Activated T-helper 1 cell treated with anti-CD3 and anti-CD28 coated beads, Interleukin-12 subunit alpha, Interleukin-12 subunit beta, Interleukin-2, Interleukin-4 antibody, amounts not matched to agents 30 ng/mL and 10 ng/mL and 1 ng/mL, durations not matched to agents 14 hours and 24 hours and 36 hours (primary cell): ENCODE measurements at places on chromosomes 1 and 21.

DNA sequence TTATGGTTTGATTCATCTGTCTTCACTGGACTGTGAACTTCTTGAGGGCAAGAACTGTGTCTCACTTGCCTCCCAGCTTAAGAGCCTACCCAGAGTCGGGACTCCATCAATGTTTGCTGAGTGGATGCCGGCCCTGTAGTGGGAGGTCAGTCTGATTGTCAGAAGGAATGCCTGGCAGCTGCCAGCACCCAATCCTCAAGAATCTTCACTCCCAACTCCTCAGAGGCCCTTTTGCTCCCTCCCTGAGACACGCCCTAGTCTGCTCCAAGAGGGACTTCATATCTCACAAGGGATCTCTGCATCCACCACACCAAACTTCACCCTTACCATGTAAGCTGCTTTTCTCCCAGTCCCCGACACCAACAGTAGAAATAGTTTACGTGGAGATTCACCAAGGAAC lies 15.2 kb upstream of the KDM4A start:
- no peak for DNase-seq

DNA sequence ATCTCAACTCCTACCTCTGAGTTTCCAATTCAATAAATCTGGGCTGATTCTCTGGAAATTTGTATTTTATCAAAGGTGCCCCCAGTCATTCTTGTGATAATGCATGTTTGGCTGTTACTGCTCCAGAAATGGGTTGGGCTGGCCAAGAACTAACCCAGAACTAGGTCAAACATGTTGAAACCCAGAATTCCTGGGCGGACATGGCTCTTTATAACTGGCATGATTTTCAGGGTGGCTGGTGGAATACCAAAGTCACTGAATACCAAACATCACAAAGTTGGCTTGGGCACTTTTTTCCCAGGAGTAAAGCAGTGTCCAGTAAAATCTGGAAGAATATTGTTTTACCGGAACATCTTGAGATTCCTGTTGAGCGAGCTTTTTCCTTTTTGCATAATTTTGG lies 89.4 kb upstream of the S1PR1 start:
- no peak for DNase-seq

DNA sequence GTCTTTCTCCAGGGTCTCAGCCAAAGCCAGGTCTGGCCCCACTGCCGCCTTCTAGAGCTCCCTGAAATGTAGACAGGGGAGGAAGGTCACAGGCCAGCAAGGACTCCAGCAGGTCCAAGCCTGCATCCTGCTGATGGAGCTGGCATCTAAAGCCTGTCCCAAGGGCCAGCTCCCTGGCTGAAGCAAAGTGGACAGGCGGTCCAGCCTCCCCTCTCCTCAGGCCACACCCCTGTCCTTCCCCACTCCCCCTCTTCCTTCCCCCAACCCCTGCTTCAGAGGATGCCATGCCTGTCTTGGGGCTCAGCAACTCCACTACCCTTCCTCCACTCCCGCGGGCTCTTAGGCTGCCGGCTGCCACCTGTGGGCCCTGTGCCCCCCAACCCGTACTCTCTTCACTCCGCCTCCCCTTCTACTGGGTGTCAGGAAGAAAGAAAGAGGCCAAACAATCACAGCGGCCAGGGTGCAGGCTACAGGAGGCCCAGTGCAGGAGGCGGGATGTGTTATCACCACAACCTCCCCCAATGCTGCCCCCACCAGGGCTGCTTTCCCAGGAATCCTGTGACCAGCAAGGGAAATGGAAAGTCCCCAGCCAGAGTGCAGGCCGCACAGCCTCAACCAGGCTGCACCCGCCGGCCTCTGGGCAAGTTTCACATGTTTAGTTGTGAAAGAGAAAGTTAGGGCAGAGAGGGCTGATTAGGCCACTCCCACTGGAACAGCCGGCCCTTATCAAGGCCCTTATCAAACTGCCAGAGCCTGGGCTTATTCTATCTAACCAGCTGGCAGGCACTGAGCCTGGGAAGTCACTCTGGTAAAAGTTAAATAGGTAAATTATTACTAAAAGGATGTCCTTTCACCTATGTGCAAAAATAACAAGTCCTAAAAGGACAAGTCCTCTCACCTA lies 34.1 kb downstream of the ACOT7 start:
- peak; percentile 57 for DNase-seq

- peak; percentile 77 for DNase-seq
Measured at GRCh38 chr21:43975469-43976098, 36.5 kb upstream of the TRAPPC10 start.

- DNase-seq: no peak
Measured at GRCh38 chr1:113660088-113660487, 99.2 kb downstream of the PHTF1 start.

DNA sequence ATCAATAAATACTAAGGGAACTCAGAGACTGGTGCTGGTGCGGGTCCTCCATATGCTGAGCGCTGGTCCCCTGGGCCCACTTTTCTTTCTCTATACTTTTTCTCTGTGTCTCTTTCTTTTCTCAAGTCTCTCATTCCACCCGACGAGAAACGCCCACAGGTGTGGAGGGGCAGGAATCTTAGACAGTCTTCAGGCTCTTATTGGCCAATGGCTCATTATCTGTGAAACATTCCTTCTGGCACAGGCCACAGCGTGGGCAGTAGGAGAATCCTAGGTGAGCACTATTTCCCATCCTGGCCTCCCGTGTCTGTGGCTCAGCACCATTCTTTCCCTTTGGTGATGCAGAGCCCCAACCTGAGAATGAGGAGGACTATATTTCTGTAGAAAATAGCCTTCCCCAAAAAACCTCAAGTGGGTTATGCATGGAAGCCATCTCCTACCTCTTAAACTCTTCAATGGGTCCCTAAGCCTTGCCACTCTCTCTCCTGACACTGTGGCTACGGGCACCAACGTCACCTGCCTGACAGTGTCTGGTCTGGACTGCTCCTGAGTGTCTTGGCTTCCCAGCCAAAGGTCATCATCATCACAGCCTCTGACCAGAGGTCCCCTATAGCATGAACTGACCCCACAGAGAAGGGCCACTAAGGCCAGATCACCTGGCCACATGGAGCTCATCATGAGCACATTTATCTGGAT lies 6.2 kb upstream of the SLAMF1 start:
- no peak for DNase-seq

GRCh38 chr1:115678141-115678540 lies 36.4 kb downstream of the VANGL1 start:
- DNase-seq: no peak

DNA sequence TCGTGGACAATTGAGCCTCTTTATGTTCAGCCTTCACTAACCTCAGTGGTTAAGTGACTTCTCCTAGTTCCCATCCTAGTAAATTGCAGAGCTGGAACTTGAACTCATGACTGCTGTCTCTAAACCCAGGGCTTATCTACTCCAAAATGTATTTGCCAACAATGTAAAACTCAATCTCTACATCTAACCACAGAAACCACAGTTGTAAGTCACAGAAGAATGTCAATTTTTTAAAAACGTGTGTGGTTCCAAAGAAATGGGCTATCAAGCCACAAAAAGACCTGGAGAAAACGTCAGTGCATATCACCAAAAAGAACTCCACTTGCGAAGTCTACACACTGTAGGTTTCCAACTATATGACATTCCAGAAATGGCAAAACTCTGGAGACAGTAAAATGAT lies 172.6 kb upstream of the HMCN1 start:
- DNase-seq: peak; percentile 10

- no peak for DNase-seq
Measured at GRCh38 chr1:3745590-3746381, 6.5 kb upstream of the CCDC27 start.

GRCh38 chr1:166906647-166907046 lies 30.6 kb upstream of the TADA1 start:
- no peak for DNase-seq

DNA sequence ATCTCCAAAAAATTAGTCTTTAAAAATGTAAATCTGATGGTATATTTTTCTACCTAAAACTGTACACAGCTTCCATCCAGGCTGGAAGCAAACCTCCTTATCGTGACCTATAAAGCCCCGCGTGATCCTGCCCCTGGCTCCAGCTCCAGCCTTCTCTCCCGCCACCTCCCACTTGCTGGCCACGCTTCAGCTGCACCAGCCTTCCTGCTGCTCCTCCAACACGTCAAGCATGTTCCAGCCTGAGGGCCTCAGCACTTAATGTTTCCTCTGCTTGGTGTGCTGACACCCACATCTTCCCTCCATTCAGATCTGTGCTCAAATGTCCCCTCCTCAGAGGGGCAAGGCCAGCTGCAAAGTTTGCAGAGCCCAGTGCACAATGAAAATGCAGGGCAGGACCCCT lies 123.5 kb upstream of the MAGI3 start:
- no peak for DNase-seq

- DNase-seq: no peak
Measured at GRCh38 chr1:205993068-205993467, 10.1 kb downstream of the RAB7B start.

DNA sequence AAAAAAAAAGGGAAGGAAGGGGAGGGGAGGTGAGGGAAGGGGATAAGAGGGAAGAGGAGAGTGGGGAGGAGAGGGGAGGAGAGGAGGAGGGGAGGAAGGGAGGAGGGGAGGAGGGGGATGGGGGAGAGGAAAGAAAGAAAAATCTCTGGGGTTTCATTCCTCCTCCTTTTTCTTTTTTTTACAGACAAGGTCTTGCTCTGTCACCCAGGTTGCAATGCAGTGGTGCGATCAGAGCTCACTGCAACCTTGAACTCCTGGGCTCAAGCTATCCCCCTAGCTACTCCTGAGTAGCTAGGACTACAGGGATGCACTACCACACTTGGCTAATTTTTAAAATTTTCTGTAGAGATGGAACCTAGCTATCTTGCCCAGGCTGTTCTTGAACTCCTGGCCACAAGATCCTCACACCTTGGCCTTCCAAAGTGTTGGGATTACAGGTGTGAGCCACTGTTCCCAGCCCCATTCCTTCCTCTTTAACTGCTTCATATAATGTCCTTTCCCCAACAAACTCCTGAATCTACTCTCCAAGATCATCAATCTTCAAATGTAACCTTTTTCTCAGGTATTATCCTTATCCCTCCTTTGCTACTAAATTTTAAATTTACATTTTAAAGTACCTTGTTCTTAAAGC lies 23.2 kb downstream of the GON4L start:
- DNase-seq: no peak

GRCh38 chr1:246317332-246318035 lies 189.6 kb downstream of the SMYD3 start:
- DNase-seq: no peak

GRCh38 chr1:55059302-55060132 lies 20.2 kb downstream of the PCSK9 start:
- no peak for DNase-seq

GRCh38 chr1:2350501-2350900 lies 40.9 kb downstream of the MORN1 start:
- DNase-seq: no peak

DNA sequence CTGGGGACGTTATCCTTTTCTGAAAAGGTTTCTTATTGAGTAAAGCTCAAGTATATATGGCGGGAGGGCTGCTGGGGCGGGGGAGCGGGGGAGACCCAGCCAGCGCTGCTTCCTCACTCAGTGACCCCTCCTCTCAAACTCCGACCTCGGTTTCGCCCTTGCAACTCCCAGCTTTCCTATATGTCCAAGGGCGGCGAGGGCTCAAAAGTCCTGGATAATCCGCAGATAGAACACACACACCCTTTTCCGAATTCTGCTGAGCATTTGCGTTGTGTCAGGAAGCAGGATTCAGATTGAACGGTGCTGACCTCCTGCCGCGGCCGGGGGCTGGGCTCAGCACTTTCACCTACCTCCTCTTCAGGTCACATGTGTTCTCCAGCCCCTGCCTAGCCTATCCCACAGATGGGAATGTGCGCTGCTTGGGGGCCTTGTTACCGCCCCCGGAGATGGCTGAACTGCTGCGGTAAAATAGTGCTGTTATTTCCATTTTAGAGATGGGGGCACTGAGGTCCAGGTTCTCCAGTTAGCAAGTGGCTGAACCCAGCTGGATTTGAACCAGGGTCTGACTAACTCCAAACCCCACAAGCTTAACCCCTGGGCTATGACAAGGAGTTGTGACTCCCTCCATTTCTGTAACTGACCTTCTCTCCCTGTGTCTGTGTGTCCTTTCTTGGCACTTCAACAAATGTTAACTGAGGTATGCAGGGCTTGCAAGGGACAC lies 795 bp upstream of the AHDC1 start:
- no peak for DNase-seq

DNA sequence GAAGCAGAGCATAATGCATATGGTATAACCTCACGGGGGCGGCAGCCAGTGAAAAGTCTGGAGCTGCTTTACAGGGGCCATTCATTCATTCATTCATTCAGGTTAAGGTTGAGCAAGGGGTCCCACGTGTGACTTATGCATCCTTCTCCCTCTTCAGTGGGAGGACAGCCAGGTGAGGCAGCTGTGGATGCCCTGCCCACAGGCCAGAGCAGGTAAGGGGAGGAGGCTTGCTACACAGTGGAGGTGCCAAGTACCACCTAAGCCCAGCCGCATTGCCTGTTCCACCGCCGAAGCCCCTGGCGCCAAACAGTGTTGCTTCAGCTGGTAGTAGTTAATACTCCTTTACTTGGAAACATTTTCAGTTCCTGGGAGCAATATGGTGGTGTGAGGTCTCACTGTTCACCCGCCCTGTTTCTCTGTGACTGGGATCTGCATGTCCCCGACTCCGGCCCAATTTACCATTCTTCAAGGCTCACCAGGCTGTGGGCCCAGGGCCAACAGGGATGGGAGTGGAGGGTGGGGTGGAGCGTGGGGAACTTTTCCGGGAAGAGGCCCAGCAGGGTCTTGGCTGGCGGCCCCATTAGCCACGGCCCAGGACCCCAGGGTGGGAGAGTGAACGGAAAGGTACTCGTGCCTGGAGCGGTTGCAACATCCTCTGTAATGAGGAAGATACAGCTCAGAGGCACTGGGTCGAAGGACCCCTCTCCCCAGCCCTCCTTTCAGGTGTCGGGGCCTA lies 722 bp upstream of the PODN start:
- no peak for DNase-seq

GRCh38 chr1:6010554-6010953 lies 18.3 kb upstream of the NPHP4 start:
- no peak for DNase-seq

DNA sequence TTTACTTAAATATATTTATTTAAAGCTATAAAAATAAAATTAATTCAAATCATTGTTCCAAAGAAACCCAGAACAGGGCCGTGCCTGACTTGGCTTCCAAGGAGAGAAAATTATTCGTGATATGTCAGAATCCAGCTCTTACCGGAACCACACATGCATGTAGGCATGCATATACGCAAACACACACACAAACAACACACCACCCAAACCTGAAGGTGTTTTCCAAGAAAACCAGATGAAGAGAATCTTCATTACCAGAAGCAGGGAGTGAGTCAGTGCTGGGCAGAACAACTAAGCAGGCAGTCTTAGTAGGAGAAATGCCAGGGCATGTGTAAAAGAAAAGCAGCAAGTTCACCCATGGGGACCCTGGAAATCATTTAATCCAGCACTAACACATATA lies 432.0 kb upstream of the BEND5 start:
- DNase-seq: no peak

- no peak for DNase-seq
Measured at GRCh38 chr1:66532798-66533783, 862 bp upstream of the SGIP1 start.

GRCh38 chr21:41678016-41678923 lies 88.6 kb downstream of the RIPK4 start:
- no peak for DNase-seq

DNA sequence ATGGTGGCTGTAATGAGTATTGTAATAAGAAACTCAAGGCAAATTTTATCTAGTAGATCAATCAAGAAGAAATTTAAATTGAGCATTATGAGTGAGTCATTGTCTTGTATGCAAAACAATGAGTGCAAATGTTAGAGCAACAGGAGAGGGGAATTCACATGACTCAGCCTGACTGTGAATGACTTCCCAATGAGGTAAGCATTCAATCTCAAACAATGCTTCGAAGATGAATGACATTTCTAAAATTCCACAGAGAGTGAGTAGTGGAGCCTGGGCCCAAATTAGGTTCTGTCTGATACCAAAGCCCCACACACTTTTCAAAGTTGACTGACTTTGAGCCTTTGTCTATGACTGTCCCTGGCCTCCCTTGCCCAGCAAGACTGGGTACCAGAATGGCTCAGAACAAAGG lies 738.0 kb downstream of the PTPRU start:
- no peak for DNase-seq
